Sigmoid colon (tissue), 7 donors: ENCODE measurements at places on chromosomes 1 and 21. TPM values are rescaled to one million over a fixed set of nuclear protein-coding genes. Genes with fewer than 3 reads are reported as not detected.

The TAS1R1 gene
- 0.36 TPM for total RNA-seq

DNA sequence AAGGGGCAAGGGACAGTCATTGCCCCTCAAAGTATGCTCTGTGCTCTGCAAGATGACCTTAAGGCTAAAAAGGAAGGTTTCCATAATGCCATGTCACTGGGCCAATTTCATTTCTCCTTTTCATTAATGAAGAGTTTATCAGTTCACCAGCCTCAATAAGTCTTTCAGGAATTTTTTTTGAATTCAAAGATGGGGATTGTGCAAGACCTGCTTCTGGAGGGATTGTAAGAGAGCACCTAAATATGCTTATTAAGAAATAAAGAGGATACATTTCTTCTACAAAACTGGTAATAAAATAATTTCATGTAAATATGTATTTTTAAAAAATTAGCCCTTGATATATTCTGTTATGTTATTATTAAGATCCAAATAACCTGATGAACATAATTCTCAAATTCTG is 86.8 kb upstream of the RGS4 start:
- DNase-seq, result no peak

- DNase-seq, result no peak
Observed at GRCh38 chr21:44593598-44594405, 1.5 kb upstream of the KRTAP10-6 start.

DNA sequence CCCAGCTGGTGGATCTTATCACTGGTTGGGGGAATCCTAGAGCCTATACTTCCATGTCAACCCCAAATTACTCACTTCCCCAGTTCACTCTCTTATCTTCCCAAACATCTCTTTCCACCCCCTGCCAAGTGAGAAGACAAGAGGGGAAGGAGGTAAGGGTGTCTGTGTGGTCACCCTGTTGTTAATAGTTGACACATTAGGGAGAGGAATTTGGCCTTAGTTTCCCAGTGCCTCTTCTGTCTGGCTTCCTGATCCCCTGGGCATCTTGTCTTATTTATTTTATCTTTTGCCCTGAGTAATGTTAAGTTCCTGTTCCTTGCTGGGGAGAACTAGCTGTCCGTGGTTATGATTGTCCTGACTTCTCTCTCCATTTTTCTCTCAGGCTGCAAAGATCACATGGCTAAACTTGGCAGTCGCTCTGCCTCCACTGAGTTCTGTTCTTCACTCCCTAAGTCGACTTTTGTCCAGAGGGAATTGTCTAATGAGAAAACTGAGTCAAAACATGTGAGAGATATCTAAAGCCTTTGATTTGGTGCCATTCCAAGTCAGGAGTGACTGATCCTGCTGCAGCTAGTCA is 157.1 kb upstream of the SYT6 start:
- no peak for DNase-seq

- no peak for DNase-seq
Observed at GRCh38 chr1:116412898-116413297, 39.9 kb downstream of the ATP1A1 start.

DNA sequence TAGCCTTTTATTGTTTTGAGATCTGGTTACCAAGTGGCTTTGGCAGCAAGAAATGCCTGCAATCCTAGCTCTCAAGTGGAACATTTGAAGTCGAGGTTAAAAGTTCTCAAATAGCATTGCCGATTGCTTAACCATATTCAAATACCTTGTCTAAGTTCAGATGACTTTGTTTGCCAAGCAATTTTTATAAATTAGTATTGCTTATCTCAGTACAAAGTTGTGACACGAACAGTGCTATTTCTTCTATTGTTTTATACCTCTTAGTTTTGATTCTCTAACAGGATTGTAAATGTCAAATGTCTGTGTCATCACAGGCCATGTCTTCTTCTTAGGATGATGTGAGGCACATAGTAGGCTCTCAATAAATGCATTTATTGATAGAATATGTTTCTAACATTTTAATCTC is 633.3 kb downstream of the PTPRC start:
- DNase-seq, result no peak

DNA sequence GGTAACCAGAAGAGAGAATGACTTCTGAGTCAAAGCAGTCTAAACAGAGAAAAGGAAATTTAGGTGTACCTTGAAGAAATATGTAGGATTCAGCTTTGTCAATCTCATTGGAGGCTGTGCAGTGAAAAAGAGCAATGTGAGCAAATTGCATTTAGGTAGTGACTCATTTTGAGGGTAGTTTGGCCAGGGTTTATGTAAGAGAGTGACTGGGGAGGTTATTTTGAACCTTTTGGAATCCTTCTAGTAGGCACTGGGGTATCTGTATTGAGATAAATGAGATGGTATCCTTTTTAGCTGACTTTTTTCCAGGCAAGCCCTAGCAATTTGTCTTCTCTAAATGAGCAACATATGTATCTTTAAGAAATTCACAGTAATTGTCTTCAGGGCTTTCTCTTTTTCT is 95.9 kb downstream of the DISP1 start:
- DNase-seq, result no peak
